SK-N-DZ (cell line): ENCODE measurements at places on chromosomes 5 and 9.

DNA sequence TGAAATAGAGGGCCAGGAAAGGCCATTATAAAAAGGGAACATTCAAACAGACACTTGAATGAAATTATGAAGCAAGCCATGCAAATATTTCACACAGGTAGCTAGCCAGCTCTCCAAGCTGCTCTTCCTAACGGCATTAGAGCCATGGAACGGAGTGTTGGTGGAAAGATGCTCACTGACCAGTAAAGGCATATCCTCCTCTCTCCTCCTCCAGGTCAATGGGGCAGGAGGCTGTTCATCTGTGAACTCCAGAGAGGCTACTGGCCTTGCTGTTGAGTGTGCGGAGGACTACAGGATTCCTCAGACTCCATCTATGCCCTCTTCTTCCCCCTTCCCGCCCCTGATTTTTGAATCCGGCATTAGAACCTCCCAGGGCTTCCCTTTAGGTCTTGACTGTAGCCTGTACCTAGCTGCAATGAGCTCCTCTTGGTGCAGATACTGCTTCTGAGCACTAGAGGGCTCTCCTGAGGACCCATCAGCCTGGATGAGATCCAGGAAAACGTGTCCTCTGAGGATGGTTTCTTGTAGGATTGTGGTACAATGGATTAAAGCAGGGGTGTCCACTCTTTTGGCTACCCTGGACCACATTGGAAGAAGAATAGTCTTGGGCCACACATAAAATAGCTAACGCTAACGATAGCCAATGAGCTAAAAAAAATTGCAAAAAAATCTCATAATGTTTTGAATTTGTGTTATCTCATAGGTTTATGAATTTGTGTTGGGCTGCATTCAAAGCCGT is 162.2 kb downstream of the SREK1 start:
- DNase-seq, result peak; percentile 75

DNA sequence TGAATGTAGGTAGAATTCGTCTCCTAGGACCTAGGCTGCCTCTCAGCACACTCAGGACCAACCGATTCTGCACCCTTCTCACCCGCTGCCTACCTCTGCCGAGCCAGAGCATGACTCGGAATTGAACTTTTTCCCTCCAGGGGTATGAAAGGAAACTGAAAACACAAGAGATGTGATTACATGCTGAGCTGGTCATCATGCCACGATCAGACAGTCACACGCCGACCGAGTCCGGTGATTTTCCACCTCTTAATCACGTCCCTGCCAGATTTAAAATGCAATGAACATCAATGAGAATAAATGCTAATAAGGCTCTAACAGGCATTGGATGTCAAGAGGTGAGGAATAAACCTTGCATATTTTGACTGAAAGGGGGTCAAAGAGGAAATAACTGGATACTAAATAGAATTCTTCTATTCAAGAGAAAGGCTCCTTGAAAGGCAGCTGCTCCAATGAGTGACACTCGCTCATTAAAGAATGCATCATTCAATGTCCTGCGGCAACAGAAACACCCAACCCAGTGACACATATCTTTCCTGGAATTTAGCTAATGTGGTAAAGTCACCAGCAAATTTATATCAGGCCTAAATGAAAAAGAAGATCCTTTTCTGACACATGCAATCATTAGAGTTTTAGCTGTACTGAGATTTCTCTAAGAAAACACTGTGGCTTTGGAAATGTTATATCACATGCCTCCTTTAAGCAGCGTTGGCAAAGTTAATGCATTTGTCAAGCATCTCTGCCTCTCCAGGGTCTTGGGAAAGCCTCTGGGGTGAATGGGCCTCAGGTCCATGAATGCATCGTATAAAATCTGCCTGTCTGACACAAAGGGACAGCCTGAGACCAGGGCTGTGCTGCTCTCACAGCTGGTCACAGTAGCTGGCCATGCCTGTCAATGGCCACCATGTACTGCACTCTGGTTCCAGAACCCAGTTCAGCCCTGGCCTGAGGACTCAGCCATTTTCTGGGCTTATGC is 128.7 kb downstream of the SPOCK1 start:
- no peak for DNase-seq

DNA sequence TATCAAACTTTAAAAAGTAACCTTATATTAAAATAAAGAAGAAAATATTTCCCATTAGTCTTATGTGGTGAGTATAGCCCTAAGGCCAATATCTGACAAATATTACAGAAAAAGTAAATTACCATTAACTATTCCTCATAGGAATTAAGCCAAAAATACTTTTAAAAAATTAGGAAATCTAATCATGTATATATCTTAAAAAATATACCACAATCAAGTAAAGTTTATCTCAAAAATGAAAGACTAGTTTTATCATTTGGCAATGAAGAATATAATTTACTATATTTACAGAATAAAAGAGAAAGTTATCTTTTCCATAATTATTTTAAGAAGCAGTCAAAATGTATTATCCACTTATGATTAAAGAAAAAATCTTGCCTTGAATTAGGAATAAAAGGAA is 458.8 kb upstream of the ZNF462 start:
- no peak for DNase-seq

- no peak for DNase-seq
Measured at GRCh38 chr9:84667571-84668195, 1.8 kb upstream of the NTRK2 start.

DNA sequence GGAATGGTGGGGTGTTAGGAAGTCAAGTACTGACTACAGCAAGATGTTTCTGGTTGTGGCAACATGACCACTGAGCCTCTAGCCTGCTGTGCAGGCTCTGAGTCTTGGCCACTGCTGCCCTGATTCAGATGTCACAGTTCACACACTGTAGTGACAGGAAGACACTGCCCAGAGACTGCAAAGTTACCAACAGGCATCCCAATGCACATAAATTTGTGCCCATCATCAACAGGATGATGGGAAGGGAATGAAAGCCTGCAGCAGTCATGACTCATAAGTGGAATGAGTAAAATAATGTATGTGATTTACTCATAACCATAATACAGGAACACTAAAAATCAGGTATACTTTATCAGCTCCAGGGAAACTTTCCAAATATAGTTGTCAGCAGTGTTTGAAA is 251.6 kb upstream of the HAPLN1 start:
- DNase-seq, result peak; percentile 51

DNA sequence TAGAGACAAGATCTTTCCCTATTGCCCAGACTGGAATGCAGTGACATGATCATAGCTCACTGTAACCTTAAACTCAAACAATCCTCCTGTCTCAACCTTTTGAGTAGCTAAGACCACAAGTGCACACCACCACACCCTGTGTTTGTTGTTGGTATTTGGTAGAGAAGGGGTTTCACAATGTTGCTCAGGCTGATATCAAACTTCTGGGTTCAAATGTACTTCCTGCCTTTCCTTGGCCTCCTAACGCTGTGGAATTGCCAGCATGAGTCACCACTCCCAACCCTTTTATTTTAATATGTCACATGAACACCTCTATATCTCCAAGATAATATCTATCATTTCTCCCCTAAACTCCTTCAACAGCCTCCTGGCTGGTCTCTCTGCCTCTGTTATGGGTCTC is 719.0 kb downstream of the PTPRD start:
- no peak for DNase-seq

DNA sequence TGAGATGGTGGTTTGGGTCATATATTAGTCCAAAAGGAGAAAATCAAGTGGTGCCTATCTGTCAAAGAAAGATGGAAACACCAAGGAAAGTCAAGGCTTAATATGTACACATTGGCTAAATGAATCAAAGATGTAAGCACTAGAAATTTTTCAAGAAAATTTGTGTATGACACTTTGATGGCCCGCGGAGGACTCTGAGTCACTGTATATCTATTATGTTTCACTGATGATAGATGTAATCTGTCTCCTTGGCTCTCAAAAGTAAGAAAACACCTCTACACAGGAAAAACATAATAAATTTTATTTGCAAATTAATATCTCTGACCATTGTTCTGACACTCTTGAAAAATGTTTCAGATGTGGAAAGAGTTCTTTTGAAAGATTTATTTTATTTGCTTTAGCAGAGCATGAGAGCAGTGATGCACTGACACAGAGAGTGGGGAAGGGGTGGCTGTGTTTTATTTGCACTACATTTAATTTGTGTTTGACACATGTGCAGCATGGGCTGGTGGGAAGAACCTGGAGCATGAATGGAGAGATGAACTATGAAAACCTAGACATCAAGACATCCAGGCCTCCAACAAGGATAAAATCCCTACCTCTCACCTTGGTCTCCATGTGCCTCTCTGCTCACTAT is 180.8 kb upstream of the GAS1 start:
- no peak for DNase-seq

GRCh38 chr9:120927269-120928014 is 846 bp upstream of the TRAF1 start:
- DNase-seq, result no peak

DNA sequence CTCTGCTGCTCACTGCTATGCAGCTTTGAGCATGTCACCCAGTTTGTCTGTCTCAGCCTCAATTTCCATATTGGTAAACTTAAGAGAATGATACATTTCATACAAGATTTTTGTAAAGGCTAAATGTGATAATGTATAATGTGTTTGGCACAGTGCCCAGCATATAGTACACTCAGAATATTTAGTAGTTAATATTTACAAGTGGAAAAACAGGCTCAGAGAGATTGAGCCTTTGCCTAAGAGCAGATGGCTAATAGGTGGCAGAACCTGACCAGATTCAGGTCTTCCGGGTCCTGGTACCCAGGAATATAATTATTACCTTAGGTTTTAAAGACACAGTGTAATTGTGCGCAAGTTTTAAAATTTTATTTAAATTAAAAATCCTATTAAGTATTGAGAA is 46.8 kb upstream of the KIAA1958 start:
- DNase-seq, result no peak

DNA sequence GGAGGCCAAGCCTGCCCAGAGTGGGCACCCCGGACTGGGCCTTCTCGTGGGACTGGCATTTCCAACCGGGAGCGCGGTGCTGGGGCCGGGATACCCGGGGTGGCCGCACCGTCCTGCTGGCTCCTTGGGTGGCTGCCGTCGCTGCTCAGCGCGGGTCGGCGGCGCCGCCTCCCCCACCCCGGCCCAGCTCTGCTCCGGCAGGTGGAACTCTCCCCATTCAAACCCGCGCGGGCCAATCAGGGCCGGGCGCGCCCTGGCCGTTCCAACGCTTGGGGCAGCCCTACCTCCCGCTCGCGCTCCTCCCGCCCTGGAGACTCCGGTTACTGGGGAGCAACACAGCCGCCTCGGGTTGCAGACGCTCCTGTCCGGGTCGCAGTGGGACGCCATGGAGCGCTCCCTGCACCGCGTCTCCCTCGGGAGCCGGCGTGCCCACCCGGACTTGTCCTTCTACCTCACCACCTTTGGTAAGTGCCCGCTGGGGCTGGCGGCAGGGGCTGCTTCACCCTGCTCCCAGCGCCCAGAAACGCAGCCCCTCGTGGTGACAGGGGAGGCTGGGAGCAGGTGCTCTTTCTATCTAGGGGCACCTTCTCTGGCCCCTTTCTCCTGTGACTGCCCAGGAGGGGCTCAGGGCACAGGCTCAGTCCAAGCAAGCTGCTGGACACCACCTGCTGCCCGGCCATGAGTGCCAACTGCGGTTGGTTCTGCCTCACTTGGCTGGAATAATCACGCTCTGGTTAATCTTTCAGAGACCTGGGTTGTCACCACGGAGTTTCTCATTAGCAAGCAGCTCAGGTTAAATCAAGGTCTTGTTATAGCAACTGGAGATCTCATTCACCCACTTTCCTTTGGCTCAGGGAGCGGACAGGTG is at the start of gene RGS3:
RGS3 (plus strand) TSS at position 310 of the 868 bp plus-strand sequence; CDS start at position 386, 76 bp downstream.
- DNase-seq, result peak; percentile 77

GRCh38 chr9:129330711-129331492 is 152.8 kb upstream of the IER5L start:
- no peak for DNase-seq

DNA sequence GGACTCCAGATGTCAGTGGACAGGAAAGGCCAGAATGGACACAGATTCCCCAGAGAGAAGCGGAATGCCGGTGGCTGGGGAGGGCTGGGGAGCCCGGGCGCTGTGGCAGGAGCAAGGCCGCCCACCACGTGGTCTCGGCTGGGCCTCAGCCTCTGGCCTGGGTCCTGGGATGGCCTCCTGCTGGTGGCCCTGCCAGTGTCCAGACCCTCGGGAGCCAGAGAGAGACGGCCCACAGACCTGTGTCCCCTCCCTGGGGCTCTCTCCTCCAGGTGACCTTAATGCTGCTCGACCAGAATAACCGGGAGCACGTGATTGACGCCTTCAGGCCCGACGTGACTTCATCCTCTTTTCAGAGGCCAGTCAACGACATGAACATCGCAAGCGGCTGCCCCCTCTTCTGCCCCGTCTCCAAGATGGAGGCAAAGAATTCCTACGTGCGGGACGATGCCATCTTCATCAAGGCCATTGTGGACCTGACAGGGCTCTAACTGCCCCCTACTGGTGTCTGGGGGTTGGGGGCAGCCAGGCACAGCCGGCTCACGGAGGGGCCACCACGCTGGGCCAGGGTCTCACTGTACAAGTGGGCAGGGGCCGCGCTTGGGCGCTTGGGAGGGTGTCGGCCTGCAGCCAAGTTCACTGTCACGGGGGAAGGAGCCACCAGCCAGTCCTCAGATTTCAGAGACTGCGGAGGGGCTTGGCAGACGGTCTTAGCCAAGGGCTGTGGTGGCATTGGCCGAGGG is 19.0 kb downstream of the FBXW5 start:
- no peak for DNase-seq
